ENCODE measurements at places on chromosomes 6 and 20.

- DNase-seq: no peak
Observed at GRCh38 chr6:28856620-28857005, 67.2 kb downstream of the TRIM27 start.

- no peak for DNase-seq
Observed at GRCh38 chr6:187210-187861, 105.0 kb upstream of the DUSP22 start.

DNA sequence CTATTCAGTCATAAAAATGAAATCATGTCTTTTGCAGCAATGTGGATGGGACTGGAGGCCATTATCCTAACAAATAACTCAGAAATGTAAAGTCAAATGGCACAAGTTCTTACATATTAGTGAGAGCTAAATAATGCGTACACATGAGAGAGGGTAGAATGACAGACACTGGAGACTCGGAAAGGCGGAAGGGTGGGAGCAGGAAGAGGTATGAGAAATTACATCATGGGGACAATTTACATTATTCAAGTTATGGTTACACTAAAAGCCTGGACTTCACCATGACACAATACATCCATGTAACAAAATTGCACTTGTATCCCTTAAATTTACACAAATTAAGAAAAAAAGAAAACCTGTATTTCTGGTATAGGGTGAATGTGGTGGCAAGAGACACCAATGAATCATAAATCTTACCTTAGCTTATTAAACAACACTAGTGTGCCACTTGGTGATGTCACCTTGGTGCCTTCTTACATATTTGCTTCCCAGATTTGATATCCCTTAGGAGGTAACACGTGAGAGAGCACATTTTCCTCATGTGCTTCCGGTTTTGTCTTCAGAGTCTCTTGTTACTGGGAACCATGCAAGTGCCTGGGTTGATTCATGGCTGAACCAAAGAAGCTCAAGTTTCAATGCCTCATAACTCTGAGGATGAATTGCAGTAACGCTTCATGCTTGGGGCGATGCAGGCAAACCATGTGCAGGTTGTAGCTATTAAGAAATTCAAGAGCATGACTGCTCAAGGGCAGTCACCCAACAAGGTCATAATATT lies 84.6 kb downstream of the DCDC2 start:
- DNase-seq: no peak

- peak; percentile 25 for DNase-seq
Observed at GRCh38 chr6:108168501-108169463, 3.0 kb downstream of the NR2E1 start.

- DNase-seq: no peak
Observed at GRCh38 chr6:167706313-167707109, 120.2 kb upstream of the AFDN start.

DNA sequence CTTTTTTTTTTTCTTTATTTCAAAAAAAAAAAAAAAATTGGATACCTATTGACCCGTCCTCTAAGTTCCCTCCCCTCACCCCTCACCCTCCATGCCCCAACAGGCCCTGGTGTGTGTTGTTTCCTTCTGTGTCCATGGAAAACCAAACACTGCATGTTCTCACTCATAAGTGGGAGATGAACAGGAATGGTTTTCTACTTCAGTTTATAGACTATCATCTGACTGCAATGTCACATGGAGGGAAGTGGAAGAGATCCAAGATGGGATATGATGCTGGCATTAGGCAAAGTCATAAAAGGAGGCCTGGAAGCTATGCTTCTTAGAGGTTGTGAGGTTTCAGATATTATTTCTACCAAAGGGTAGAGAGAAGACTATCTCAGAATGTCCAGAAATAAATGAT lies 237.5 kb downstream of the MAFB start:
- no peak for DNase-seq

- DNase-seq: no peak
Observed at GRCh38 chr6:147546501-147547368, 38.2 kb downstream of the SAMD5 start.

GRCh38 chr6:38350942-38351341 lies 288.8 kb downstream of the BTBD9 start:
- no peak for DNase-seq

DNA sequence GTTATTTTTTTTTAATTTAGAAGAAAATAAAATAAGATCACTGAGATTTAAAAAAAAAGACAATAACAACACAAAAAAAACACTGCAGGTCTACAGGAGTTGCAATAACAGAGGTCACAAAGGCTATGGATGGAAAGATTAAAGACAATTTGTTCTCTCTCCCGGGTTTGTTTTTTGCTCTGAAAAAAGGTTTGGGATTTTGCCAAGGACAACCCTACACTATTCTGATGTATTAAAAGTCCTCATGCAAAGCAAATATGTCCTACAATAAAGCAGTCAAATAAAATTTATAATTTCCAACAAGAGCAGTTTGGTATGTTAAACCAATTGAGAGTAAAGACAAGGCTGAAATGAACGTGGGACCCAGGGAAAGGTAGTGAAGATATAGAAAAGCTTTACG lies 55.6 kb downstream of the PTPRK start:
- DNase-seq: no peak

DNA sequence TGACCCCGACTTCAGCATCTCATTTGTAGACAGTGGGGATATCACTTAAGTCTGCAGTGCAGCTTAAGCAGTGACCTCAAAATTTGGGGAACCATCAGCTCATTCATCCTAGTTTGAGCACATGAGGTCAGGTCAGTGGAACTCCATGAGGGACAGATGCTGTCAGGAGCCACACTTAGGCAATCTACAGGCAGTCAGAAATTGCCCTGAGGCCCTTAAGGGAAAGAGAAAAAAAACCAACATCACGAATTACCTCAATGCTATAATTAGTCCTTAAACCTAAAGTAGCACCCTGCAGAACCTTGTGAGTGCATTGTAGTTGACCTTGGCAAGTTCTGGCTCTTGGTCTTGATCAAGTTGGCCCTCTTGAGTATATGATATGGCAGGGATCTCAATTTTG lies 21.1 kb downstream of the TMEM74B start:
- no peak for DNase-seq

GRCh38 chr6:17884498-17885478 lies 102.6 kb downstream of the KIF13A start:
- no peak for DNase-seq

- no peak for DNase-seq
Observed at GRCh38 chr6:137430954-137431353, 63.2 kb downstream of the OLIG3 start.

DNA sequence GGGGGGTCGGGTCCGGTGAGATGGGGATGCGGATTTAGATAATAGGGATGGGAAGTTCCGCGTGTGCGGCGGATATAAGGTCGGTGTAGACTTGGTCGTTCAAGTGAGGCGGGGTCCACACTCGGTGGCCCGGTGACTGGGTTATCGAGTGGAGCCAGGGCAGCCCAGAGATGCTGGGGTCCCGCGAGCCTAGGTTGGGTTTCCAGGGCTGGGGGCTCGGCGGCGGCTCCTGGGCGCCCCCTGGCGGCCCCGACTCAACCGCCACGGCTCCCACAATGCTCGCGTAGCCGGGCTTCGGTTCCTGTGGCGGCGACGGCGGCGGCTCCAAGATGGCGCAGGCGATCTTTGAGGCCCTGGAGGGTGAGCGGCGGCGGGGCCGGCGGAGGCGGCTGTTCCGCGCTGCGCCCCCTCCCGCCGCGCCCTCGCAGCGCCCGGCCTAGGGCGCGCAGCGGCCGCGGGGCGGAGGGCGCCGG lies at the start of gene ZNF341:
TSS of gene ZNF341 (plus strand) at position 304 of the 473 bp plus-strand sequence. CDS start at position 330, 26 bp downstream.
- DNase-seq: peak; percentile 97

DNA sequence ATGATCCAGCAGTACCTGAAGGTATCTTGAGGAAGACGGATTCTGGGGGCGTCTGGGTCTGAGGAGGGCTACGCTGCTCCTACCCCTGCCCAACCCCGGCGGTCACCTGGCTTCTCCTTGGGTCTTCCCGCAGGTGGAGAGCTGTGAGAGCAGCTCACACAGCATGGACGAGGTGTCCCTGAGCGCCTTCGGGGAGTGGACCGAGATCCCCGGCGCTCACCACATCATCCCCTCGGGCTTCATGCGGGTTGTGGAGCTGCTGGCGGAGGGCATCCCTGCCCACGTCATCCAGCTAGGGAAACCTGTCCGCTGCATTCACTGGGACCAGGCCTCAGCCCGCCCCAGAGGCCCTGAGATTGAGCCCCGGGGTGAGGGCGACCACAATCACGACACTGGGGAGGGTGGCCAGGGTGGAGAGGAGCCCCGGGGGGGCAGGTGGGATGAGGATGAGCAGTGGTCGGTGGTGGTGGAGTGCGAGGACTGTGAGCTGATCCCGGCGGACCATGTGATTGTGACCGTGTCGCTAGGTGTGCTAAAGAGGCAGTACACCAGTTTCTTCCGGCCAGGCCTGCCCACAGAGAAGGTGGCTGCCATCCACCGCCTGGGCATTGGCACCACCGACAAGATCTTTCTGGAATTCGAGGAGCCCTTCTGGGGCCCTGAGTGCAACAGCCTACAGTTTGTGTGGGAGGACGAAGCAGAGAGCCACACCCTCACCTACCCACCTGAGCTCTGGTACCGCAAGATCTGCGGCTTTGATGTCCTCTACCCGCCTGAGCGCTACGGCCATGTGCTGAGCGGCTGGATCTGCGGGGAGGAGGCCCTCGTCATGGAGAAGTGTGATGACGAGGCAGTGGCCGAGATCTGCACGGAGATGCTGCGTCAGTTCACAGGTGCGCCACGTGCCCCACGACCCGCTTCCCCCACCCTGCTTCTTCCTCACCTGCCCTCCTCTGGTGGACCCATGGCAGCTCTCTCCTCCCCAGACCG lies 166.9 kb upstream of the RNF24 start:
- DNase-seq: no peak

GRCh38 chr6:43734294-43734665 lies 35.7 kb upstream of the VEGFA start:
- DNase-seq: no peak

DNA sequence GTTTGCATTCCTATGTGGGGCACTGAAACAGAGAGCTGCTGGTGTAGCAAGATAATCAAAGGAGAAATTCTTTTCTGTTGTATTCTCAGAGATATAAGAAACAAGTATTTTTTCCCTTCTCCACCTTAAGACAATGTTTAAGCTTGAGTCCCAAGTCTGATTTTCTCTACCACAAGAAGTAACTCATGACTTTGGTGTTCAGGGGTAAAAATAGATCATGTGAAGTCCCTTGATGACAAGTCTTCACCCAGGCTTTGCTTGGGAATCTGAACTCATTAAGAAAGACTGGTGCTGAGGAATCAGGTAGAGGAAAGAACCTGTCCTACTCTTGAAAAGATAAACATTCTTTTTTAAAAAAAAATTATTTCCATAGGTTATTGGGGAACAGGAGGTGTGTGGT lies 205.6 kb downstream of the ALDH8A1 start:
- no peak for DNase-seq

GRCh38 chr20:20083807-20084206 lies 31.5 kb downstream of the CFAP61 start:
- DNase-seq: peak; percentile 86

GRCh38 chr6:18314317-18314997 lies 50.1 kb upstream of the DEK start:
- no peak for DNase-seq

GRCh38 chr6:97207383-97207782 lies 75.6 kb downstream of the MMS22L start:
- no peak for DNase-seq

GRCh38 chr6:154113392-154113791 lies 74.4 kb downstream of the OPRM1 start:
- no peak for DNase-seq

DNA sequence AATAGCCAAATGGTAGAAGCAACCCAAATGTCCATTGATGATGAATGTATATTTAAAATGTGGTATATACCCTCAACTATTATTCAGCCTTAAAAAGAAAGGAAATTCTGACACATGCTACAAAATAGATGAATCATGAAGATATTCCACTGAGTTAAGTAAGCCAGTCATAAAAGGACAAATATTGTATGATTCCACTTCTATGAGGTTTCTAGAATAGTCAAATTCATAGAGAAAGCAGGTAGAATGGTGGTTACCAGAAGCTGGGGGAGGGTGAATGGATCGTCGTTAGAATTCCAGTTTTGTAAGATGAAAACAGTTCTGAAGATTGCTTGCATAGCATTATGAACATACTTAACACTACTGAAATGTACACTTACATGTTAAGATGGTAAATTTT lies 214.3 kb upstream of the MYLIP start:
- no peak for DNase-seq

DNA sequence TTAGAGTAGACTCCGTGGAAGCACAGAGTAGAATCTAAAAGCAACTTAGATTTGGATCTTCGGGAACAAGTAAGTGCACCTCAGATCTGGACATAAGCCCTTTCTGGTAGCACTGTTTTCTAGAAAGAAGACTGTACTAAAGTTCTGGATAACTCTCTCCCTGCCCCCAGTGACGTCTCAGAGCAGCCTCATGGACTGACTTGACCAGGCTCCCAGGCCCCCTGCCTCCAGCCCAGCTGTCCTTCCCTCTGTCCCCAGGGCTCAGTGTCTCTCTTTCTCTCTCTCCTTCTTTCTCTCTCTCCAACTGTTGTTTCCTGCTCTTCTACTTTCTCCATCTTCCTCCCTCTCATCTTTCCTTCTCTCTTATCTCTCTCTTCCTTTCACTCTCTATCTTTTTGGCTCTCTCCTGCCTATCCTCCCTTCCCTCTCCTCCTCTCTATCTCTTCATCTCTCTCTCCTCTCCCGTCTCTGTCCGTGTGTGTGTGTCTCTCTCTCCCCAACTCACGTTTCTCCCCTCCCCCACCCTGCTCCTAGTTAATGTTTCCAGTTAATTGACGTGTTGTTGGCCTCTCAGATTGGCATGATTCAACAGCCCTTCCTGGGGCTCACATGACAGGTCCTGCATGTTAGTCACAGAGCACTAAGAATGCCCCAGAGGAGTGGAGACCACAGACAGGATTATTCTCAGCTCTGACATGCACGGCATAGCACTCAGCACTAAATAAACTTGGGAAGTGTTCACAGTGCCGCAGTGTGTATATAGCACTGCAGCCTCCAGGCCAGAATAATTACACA lies 180.4 kb upstream of the FOXQ1 start:
- no peak for DNase-seq

- no peak for DNase-seq
Observed at GRCh38 chr6:158488065-158488464, 71.8 kb upstream of the TMEM181 start.

- no peak for DNase-seq
Observed at GRCh38 chr20:31858760-31859083, 11.6 kb downstream of the DUSP15 start.

- no peak for DNase-seq
Observed at GRCh38 chr6:44535446-44535845, 147.9 kb downstream of the CDC5L start.

Data from NCI-H2227 treated with DMSO at 0.1 percent for 48 hours (cell line).